Stimulated activated CD8-positive, alpha-beta memory T cell treated with anti-CD3 and anti-CD28 coated beads, Interleukin-12 subunit alpha, Interleukin-12 subunit beta, amount 100 ng/mL, for 4 hours (primary cell): ENCODE measurements at places on chromosomes 7 and 10.
A peak's percentile ranks its signal among the peaks of the same experiment; 100 is the strongest.

GRCh38 chr10:62980687-62981086, 152.4 kb upstream of the NRBF2 start:
- DNase-seq: no peak

GRCh38 chr10:27223964-27224363, 16.6 kb downstream of the ACBD5 start:
- DNase-seq: no peak

DNA sequence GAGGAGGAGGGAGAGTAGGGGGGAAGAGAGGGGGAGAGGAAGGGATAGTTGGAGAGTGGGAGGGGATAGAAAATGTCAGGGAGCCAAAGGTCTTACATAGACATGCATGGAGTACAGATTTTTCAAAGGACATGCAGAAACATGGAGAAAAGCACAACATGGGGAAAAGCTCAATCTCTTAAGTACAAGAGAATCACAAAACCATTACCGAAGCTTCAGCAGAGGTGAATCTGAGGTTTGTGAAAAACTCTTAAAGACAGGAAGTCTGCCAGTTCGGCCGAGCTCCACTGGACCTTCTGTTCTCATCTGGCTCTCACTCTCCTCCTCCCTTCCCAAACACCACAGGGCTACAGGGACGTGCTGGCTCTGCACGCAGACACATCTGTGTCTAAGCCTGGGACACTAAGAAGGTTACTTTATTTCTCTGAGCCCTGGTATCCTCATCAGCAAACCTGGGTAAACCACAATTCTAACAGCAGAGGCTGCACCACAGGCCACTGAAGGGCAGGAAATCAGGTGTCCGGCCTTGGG, 133.9 kb downstream of the COBL start:
- no peak for DNase-seq

DNA sequence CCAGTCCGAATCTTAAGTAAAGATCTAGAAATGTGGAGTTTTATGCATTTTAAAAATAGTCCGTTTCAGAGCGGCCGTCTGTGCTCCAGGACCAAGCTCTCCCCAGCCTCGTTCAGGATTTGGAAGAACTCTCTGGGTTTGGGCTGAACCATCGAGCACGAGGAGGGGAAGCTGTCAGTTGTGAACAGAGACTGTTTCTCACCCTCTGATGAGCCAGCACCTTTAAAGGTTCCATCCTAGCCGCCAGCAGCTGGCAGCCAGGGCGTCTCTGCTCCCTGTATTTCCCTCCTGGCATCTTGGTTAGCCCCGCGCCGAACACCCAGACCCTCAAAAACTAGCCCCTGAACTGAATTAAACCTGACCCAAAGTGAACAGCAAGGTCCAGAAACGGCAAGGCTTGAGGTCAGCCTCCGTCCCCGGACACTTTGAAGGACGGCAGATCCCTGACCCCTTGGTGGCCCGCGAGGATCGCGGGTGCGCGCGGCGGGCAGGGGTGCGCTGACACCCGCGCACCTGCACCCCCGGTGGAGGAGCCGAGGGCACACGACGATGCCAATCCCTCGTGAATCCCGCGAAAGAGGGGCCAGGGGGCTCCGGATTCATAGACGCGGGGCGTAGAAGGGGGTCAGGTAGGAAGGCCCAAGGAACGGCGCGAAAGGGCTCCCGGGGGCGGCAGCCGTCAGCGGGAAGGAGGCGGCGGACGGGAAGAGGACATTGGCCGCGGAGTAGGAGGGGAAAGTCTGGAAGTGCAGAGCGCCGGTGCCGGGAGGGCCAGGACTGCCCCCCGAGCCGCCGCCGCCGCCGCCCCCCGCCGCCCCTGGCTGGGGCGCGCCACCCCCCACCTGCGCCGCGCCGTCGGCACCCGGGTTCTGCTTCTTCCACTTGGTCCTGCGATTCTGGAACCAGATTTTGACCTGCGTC, 2.7 kb downstream of the NKX1-2 start:
- DNase-seq: no peak

- peak; percentile 56 for DNase-seq
Observed at GRCh38 chr10:72079356-72079755, 9.0 kb downstream of the SPOCK2 start.
